ENCODE measurements at places on chromosomes 12 and 14.

DNA sequence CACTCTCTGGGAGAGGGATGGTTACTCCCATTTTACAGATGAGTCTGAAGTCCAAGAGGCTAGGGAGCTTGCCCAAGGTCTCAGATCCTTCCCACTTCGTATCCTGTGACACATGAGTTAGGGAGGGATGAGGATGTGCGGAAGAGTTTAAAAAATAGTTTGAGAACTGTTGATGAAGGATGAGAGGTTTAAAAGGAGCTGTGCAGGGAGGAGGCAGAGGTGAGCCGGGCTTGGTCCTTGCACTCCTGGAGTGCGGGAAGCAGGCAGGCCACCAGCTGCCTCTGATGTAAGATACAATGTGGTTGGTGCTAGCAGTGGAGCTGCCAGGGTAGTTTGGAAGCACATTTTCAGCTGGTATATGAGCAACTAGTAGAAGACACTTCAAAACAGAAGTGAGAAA is 46.5 kb downstream of the TSPAN9 start:
- no peak for DNase-seq

- DNase-seq, result no peak
These were observed 84.7 kb downstream of the GALNT4 start for GRCh38 chr12:89439941-89440340.

- no peak for DNase-seq
These were observed 120.8 kb upstream of the CCDC196 start for GRCh38 chr14:66365388-66365787.

GRCh38 chr14:55074662-55075061 is 23.2 kb downstream of the MAPK1IP1L start:
- no peak for DNase-seq

DNA sequence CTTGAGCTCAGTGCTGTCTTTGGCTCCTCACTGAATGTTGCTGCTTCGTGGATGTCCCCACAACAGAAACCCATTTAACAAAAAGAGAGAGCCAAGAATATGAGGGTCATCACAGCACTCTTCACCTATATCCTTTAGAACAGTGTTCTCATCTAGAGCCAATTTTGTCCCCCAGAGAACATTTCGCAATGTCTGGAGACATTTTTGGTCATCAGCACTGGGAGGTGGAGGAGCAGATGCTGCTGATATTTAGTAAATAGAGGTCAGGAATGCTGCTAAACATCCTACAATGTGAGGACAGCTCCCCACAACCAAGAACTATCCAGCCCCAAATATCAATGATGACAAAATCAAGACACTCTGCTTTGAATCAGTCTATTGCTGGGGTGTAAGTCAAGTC is 92.5 kb downstream of the BBS10 start:
- DNase-seq, result no peak

Data from fibroblast of skin of left quadriceps (primary cell).